Activated CD4-positive, alpha-beta T cell treated with anti-CD3 and anti-CD28 coated beads for 4 hours (primary cell): ENCODE measurements at places on chromosomes 4 and X.

- no peak for DNase-seq
These were observed 119.5 kb downstream of the REELD1 start for GRCh38 chr4:146333895-146334262.

DNA sequence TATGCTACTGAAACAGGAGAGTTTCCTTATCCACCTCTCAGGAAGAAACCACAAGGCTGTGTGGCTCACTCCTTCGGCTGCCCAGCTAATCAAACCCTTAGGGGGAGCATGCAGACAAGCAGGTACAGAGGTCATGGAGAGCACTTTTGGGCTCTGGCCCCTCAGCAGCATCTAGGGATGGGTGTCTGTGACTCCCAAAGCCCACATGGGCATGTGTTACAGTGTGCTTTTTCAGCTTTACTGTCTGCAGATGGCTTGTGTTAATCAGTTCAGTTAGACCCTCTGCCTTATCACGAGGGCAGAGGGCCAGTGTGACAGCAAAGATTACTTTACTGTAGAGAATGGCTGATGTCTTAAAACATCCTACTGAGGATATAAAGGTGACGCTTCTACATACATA lies 447.4 kb downstream of the PCDH10 start:
- no peak for DNase-seq

- DNase-seq, result no peak
These were observed 590.7 kb upstream of the PITX2 start for GRCh38 chr4:111213531-111213930.

DNA sequence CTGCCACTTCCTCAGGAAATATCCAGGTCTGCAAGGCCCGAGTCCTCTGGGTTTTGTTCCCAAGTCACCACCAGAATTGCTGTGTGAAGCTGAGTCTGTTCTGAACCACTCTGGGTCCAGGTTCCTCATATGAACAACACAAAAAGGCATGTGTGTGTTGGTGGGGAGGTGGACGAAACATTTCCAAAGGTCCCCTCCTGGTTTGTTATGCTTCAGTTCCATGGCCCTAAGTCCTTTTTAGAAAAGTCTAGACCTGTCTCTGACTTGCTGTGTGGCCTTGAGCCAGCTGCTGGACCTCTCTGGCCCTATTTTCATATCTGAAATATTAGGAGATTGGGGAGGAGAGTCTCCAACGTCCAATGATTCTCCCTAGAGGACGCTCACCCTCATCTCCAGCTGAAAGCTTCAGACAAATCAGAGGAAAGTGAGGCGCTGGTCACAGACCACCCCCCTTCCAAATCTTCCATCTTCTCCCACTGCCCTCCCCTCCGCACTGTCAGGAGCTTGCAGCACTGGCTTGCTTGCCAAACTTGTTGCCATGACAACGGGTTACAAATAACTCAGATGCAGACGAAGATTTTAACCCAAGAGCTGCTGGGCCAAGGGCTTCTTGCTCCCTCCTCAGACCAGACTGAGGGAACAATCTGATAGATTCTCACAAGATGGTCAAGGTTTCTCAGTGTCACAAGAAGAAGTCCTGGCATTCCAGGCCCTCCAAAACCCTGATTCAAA lies 64.5 kb downstream of the SMC1A start:
- DNase-seq, result no peak

GRCh38 chr4:147981305-147981704 lies 249.4 kb downstream of the ARHGAP10 start:
- no peak for DNase-seq

DNA sequence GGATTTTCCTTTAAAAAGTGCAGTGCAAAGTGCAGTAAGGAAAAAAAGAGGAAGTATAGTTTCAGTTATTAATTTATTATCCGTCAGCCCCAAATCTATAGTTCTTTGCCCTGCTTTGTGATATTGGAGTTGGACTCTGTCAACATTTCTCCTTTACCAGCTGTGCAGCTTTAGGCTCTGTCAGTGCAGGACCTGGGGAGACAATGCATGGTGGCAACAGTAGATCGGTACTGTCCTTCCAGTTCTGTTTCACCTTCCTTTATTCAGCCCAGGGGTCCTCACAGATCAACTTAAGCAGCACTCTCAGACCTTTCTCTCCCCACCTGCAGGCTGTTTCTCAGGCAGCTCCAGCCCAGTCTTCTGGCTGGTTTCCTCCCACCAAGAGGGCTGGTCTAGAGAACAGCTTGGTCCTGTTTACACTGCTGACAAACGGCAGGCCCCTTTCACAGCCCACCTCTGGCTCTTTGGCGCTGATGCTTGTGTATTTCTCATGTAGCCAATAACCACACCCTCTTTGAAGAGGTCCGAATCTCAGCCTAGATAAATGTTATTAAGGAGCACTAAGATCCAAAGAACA lies 71.6 kb downstream of the MCUB start:
- no peak for DNase-seq

- no peak for DNase-seq
These were observed 14.7 kb upstream of the CBR4 start for GRCh38 chr4:169024762-169025161.

DNA sequence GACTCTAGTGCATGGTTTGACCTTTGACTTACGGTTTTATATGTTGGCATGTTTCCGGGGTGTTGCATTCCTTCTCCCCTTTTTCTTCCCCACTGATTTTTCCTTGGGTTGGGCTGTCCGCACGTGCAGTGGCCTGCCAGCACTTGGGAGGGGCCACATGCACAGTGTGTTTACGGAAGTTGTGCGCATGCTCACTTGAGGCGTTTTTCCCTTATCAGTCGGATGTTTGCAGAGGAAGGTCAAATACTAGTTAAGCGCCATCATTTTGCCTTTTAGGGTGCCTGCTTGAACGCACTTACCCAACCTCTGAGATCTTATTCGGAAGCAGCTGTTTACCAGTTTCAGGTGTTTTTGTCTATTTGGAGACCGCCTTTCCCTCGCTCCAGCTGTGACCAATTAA lies 653.9 kb upstream of the AADAT start:
- no peak for DNase-seq

DNA sequence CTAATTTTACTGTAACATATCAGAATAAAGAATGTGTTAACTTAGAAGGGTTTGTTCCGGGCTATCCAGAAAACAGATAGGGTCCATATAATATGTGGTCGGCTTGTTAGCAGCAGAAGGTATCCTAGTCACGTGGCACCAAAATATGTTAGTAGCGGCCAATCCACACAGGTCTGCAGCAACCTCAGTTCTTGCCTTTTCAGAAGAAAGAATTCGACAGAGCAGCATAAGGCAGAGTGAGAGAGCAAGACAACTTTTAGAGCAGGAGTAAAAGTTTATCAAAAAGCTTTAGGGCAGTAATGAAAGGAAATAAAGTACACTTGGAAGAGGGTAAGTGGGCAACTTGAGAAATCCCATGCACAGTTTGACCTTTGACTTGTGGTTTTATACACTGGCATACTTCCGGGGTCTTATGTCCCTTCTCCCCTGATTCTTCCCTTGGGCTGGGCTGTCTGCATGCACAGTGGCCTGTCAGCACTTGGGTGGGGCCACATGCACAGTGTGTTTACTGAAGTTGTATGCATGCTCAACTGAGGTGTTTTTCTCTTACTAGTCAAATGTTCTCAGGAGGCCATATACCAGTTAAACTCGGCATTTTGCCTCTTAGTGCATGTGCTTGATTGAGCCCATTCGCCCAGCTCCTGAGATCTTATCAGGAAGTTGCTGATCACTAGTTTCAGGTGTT lies 37.0 kb upstream of the ABCG2 start:
- no peak for DNase-seq

DNA sequence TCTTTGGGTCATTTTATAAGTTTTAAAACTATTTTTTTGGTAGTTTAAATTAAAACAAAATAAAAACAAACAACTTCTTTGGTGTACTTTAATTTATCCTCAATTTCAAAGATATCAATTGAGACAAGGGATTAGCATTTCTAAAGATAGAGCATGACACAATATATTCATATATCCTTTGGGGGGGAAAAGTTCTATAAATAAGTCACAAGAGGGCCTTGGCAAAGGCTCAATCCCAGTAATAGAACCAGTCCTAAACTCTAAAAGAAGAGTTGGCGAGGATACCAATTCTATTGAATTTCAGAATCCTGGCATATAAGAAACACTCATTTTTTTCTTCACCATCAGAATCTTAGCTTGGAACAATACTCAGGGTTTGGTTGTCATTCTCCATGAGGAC lies 89.7 kb downstream of the COL4A6 start:
- no peak for DNase-seq

- no peak for DNase-seq
These were observed 207.9 kb upstream of the FAM241A start for GRCh38 chr4:111937368-111937767.

DNA sequence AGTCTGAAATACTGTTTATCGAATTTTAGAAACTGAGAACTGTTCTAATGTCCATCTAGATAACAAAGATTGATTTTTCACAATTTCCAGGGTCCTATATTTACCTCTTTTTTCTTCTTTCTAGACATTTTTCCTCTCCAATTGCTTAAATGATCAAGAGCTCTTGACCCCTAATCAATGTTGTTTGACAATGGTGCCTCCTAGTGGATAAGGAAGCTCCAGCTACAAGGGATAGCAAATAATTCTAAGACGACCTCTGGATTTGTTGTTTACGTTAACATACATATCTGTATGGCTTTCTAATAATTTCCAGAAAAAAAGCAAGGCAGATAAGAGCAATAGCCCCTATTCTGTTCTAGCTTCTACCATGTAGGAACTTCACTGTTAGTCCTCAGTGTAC lies 35.8 kb downstream of the GPR82 start:
- no peak for DNase-seq

- peak; percentile 46 for DNase-seq
These were observed 32.9 kb upstream of the STX18 start for GRCh38 chr4:4574792-4575191.

DNA sequence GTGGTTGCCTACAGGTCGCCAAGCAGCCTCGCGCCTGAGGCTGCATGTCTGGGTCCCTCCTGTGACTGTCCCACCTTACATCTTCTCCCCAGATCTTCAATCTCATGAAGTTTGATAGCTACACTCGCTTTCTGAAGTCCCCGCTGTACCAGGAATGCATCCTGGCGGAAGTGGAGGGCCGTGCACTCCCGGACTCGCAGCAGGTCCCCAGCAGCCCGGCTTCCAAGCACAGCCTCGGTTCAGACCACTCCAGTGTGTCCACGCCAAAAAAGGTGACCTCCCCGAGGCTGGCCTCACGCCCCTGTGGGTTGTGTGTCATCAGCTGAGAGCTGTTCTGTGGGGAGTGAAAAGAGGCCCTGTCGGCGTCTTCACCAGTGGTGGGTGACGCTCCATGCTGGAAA lies 24.9 kb upstream of the HGFAC start:
- no peak for DNase-seq

GRCh38 chrX:120286733-120287512 lies 24.3 kb downstream of the TMEM255A start:
- DNase-seq, result no peak

GRCh38 chr4:153771046-153771445 lies 11.2 kb upstream of the RNF175 start:
- DNase-seq, result no peak

- DNase-seq, result peak; percentile 1
These were observed 35.7 kb downstream of the ACE2 start for GRCh38 chrX:15564981-15565579.

DNA sequence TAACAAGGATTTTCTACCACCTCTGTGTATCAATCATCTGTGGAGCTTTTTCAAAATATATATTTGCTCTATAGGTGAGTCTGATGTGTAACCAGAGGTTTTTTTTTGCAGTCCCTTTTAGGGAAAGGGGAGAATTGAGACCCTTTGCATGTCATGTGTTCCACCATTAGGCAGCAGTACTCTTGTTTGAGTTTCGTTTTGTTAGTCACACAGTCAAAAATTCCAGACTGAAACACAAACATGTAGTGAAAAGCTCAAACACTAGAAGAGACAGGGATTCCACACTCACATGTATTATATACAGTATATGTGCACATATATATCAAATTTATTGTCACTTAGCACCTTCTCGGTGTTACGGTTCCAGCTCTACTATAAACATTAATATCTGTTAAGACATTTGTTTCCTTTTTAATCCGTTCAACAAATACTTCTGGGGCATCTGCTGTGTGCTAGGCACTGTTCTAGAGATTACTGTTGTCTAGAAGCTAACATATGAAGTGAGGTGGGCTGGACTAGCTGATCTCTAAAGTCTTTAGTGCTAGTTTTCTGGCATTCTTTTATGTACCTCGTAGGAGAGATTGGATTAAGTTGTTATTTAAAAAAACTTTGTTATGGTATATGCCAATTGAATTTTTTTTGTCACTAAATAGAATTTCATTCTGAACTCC lies 5.5 kb downstream of the USP9X start:
- no peak for DNase-seq

DNA sequence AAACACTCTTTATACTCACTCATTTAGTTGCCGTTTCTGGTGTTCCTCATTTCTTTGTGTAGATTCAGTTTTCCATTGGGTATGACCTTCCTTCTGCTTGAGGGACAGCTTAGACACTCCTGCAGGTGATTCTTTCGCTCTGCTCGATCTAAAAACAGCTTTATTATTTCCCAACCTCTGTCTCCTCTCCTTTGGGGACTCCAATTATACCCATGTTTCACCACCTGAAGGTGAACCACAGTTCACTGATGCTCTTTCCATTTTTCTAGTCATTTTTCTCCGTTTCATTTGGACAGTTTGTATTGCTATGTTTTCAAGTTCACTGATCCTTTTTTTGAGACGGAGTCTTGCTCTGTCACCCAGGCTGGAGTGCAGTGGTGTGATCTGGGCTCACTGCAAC lies 4.6 kb upstream of the FGFRL1 start:
- no peak for DNase-seq

- no peak for DNase-seq
These were observed 1793.7 kb upstream of the TENM3 start for GRCh38 chr4:180449395-180449956.

GRCh38 chr4:109495514-109495913 lies 61.9 kb downstream of the SEC24B start:
- DNase-seq, result no peak

- DNase-seq, result no peak
These were observed 32.9 kb upstream of the SPRY1 start for GRCh38 chr4:123363729-123364128.

DNA sequence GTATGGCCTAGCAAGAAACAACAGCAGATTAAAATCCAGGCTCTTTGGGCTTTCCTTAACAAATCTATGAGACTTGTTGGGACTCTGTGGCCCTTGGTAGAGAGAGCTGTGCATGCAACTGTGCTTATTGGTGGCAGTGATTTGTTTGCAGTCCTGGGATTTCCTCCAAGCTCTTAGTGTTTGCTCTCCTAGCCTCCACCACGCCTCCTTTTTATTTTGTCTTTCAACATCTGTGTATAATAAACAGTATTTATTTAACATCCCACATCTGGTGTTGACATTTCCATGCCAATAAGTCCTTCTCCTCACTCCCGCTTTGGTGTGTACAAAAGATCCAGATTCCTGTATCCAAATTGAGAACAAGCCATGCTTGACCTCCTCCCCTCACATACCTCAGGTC lies 3.1 kb downstream of the TNMD start:
- no peak for DNase-seq

- DNase-seq, result no peak
These were observed 111.3 kb upstream of the PAQR3 start for GRCh38 chr4:79050541-79050880.

DNA sequence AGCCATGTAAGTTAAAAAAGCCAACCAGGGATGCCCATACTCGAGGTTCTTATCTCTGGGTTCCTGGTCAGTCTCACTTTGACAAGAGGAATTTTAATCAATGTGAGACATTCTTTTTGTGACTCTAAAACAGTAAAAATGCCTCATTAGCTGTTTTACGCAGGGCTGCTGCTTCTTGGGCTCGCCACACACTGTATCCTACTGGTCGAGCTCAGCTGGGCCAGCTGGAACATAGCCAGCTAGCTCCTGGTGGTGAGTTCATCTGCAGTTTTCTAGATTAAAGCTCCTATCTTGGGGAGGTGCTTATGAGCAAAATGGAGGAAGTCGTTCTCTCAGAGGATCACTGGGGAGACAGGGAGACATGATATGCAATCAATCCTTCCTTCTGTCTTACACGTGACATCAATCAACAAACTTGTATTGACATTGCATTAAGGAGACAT lies 55.9 kb upstream of the LEF1 start:
- no peak for DNase-seq
